NCI-H1092 (cell line): ENCODE measurements at places on chromosomes 5 and 9.

DNA sequence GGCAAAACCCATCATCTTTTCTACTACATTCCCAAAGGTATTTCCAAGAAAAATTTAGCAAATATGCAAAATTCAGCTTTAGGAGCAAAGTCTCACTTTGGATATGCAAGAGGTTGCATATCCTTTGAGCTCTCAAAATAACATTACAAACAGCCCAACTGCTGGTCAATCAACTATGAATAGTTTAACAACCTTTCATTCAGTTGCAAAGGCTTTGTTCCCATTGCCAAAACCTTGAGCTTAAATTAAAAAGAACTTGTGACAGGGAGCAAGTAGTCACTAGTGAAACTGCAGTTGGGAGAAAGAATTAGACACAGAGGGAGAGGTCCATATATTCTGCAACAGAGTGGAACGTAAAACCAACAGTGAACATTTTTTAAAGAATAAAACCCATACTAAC is 8.8 kb downstream of the ZNF608 start:
- DNase-seq, result no peak

GRCh38 chr5:153365547-153365946 is 124.9 kb upstream of the GRIA1 start:
- DNase-seq, result no peak

- no peak for DNase-seq
Observed at GRCh38 chr5:116771466-116772151, 197.0 kb upstream of the SEMA6A start.

- no peak for DNase-seq
Observed at GRCh38 chr9:23850690-23851629, 24.9 kb upstream of the ELAVL2 start.

DNA sequence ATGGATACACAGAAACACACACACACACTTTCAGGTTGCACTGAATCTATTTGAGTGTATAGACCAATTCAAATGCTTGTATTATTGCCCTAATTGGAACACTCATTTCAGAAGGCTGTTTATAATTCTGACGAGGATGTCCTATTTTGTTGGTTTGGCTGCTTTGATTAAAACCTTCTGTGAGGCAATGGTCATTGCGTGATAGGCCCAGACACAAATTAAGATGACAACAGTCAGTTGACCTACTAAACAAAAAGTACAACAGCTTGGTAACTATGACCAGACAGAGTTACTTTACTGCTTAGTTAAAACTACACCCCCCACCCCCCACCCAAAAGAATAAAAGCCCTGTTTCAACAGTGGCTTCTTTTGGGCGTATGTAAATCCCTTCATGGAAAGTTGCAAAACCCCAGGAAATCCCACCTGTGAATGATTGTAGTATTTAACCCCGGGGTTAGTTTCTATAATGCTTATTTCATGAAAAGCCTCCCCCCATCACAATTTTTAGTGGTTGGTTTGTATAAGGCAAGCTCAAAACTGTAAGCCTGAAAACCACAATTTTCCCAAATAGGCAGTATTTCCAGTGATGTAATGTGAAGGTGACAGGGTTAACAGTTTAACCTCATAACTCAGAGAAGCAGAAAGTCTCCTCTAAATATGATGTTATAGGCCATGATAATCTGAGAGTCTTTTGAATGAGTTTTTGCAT is 340.8 kb downstream of the FGF10 start:
- DNase-seq, result no peak

- DNase-seq, result no peak
Observed at GRCh38 chr9:98565152-98566135, 143.3 kb downstream of the GABBR2 start.

- no peak for DNase-seq
Observed at GRCh38 chr5:78568212-78568611, 80.4 kb downstream of the LHFPL2 start.

DNA sequence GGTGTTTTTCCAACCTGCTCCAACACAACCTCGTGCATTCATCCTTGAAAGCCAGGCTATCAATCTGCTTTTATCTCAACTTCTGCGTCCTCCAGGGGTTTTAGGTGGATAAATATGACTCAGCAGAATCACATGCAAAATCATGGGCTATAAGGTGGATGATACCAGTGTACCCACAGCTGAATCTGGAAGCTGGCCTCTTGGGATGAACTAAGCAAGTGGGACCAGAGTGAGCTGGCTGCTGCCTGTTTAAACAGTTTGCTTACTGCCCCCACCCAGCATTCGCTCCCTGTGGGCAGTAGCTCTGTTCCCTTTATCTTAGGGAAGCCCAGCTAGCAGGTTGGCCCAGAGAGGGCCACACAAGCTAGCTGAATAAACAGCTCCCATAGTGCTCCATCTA is 194.0 kb downstream of the CRB2 start:
- DNase-seq, result no peak

DNA sequence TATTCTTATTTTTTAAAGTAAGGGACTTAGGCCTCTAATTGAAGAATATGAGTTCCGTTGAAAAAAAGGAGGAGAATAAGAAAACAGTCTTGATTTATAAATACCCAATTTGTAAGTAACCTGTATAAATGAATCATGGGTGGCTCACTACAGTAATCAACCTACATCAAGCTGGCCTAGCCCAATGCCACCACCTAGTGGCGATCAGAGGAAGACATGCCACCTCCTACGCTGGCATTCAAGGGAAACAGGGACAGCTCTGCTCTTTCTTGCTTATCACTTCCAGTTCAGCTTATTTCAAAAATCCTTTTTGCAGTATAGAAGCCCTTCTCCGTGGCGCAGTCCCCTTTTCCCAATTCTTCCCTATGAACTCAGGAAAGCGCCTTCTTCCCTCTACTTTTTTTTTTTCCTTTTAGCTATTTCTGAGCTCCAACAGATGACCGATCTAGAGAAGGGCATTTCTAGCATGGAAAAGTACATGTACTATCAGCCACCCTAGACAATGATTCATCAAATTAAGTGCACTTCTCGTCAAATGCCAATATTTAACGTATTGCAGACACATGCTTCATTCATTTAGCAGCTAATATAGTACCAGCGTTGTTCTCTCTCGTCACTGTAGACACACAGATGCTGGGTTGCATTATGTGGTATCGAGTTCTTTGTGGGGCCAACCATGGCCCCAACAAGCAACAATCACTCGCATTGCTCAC is 28.3 kb downstream of the PTPN3 start:
- peak; percentile 65 for DNase-seq

DNA sequence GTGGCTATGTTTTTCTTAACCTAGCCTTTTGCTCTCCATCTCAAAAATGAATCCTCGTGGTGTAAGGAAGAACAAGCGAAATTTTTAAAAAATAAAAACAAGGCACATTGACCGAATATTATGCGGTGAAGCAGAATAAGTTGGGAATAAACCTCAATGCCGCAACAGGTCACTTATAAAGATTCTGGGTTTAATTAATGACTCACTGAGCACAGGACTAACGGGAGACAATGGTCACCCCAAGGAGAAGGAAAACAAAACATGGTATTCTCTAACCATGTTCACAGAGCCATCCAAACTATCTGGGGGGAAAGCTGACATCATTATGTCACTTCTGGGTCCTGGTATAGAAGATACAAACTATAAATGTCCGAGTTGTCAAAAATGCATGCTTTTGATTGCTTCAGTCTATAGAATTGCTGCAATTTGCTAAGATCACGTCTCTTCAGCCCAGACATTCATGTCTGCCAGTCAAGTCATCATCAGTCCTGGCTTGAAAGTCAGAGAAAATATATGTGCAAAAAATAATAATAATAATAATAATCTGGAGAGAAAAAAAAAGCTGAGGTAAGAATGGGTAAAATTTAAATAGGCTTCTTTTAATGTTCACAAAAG is 280.6 kb downstream of the NR2F1-AS1 start:
- no peak for DNase-seq

DNA sequence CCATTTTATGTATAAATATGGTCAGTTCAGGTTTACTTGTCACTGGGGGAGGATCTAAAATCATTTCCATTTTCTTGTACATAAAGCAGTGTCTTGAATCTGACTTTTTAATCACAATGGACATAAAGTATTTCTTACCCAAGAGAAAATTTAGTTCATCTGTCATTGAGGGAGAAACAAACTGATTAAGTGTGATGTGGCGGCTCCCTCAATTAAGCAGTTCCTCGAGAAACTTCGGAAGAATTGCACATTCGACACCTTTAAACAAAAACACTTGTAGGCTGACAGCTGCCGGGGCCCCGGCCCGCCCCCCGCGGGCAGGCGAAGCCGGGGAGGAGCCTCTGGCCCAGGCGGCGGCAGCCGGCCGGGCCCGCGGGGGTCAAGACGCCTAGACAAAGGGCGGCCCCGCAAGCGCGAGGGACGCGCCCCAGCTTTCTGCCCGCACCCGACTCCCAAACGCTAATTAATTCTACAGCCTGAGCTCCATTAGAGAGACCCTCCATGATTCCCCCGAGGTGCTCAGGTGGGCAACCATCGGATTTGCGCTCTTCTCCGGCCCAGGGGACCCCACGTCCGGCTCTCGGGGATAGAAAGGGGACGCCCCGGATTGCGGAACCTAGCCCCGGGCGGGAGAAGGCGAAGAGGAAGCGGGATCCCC is 750 bp downstream of the TRIM36 start:
- peak; percentile 15 for DNase-seq

- DNase-seq, result no peak
Observed at GRCh38 chr5:7976411-7977190, 107.7 kb downstream of the MTRR start.

DNA sequence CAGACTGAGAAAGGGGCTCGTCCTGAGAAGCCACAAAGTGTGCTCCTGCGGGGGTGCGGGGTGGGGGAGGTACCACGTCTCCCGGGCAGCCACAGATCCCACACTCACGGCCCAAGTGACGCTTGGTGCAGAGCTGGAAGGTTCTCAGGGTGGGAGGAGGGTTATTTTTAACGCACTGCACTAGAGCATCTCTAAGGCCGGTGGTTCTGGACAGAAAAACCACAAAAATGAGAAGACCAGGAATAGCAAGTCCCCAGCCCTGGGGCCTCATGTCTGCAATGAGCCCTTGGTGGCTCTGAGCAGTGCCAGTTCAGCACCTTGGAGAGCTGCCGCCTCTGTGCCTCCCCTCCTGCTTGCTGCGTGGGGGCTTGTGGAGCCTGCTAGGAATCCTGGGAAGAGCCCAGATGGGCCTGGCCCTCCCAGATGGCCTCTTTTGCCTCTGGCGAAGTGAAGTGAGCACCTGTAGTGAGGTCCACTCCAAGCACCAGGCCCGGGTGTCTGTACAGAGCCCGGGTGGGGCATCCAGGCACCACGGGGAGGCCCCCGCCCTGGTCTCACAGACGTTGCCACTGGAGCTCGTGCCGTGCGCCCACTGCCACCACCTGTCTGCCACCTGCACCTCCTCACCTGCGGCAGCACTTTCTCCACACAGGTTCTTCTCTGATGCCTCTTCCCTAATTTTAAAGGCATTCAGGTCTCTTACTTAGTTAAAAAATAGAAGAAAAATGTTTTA is 48.9 kb upstream of the CACNA1B start:
- DNase-seq, result no peak

DNA sequence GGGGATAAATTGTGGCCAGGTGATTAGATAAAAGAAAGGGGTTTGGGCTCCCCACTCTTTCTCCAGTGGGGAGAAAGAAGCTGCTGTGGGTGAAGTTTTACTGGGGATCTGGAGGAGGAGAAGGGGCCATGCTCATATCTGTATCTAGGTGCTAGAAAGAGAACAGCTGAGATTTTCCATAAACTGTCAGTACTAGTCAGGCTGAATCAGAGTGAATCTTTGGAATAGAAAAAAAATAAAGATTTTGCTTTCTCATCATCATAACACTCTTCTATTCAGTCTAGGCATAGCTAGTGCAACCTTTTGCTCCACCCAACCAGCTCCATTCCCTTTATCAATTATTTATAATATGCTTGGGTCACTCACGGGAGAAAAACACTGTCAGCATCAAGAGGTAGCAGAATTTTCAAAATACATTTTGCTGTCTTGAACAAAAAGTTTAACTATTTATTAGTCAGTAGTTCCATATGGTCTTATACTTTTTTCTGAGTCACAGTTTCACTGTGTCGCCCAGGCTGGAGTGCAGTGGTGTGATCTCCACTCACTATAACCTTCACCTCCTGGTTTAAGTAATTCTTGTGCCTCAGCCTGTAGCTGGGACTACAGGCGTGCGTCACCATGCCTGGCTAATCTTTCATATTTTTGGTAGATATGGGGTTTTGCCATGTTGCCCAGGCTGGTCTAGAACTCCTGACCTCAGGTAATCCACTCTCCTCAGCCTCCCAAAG is 21.3 kb upstream of the ERMP1 start:
- no peak for DNase-seq

GRCh38 chr9:33374634-33375237 is 27.6 kb downstream of the AQP7 start:
- DNase-seq, result peak; percentile 54

DNA sequence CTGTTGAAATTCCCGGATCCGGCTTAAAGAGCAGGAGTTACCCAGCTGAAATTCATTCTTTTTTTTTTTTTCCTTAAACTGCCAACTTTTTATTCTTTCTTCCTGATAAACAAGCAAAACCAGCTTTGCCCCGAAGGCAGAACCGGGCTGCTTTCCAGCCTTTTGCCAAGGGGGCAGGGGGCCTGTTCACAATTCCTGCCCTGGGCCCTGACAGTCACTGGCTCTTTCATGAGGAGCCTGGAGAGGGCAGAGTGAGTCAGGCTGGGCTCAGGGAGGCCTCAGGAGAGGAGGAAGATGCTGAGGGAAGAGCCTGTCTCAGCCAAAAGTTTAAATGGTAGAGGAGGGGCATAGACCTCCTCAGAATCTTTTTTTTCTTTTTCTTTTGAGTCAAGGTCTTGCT is 4.8 kb downstream of the GLIPR2 start:
- DNase-seq, result no peak

DNA sequence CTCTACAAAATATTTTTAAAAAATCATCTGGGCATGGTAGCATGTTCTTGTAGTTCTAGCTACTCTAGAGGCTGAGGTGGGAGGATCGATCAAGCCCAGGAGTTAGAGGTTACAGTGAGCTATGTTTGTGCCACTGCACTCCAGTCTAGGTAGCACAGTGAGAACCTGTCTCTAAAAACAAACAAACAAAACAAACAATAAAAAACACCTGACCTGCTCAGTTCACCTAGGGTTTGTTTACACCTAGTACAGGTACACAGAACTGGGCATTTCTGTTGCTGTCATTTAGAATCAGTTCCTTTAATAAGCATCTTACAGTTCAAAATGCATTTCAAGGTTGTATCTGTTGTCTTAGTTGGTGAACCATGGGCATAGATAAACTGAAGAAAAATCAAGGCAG is 95.3 kb downstream of the MEGF10 start:
- DNase-seq, result no peak

DNA sequence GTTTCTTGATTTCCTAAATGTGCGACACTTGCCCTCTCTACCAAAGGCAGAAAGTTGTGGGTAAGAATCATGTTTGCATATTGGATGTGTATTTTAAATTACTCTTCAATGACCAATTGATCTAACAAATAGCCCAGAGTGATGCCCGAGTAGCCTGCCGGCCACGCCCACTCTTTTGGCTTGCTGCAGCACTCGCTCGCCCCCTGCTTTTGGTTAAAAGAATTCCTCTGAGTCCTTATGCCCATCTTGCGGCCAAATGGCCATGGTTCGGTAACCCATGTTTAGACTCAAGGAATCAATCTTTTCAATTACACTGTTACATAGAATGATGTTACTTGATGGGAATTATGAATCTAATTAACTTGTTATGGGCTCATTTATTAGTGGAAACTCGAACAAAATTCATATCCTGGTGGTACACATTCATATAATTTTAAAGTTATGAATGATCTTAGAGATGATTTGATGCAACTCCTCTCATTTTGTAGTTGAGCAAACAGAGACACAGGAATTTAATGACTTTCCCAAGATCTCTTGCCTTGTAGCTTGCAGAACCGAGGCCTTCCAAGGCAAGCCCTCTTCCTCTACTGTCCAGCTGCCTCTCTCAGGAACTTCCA is 36.5 kb downstream of the PPIC start:
- DNase-seq, result no peak

GRCh38 chr5:53478411-53479044 is 1.9 kb upstream of the FST start:
- DNase-seq, result peak; percentile 15
